Uterus (tissue), 4 donors: ENCODE measurements at places on chromosomes 6 and 20. TPM values are rescaled to one million over a fixed set of nuclear protein-coding genes. Genes with fewer than 3 reads are reported as not detected.

Gene TP53TG5
- total RNA-seq = not detected

Gene TINAG
- not detected for total RNA-seq

Gene ZNF311
- total RNA-seq = 0.51 TPM

Gene DOK5
- 1.4 TPM for total RNA-seq

Gene SPTLC3
- total RNA-seq = 5.2 TPM

GRCh38 chr20:4513720-4514119 is 208.0 kb upstream of the PRND start:
- no peaks in the 10 kb centered on the region for H3K36me3 ChIP-seq
- no peaks in the 10 kb centered on the region for H3K4me1 ChIP-seq
- DNase-seq = no peak
- no peak overlapping the region for H3K4me3 ChIP-seq

GRCh38 chr20:3651204-3651962 is 11.8 kb downstream of the GFRA4 start:
- H3K4me1 ChIP-seq = no peaks in the 10 kb centered on the region
- H3K27ac ChIP-seq = no peak overlapping the region
- no peaks in the 10 kb centered on the region for H3K36me3 ChIP-seq

GRCh38 chr6:101080597-101080996 is 199.5 kb upstream of the ASCC3 start:
- no peak for DNase-seq
- no peak overlapping the region for H3K4me3 ChIP-seq
- no peaks in the 10 kb centered on the region for H3K4me1 ChIP-seq
- no peaks in the 10 kb centered on the region for H3K27me3 ChIP-seq
- no peak overlapping the region for H3K27ac ChIP-seq

- H3K27ac ChIP-seq = no peak overlapping the region
- no peak overlapping the region for H3K4me3 ChIP-seq
- DNase-seq = no peak
- H3K36me3 ChIP-seq = no peaks in the 10 kb centered on the region
- no peaks in the 10 kb centered on the region for H3K27me3 ChIP-seq
Measured at GRCh38 chr6:113683968-113684367, 173.2 kb upstream of the MARCKS start.

GRCh38 chr20:41054070-41054846 is 25.6 kb downstream of the TOP1 start:
- no peaks in the 10 kb centered on the region for H3K36me3 ChIP-seq
- no peak overlapping the region for H3K4me3 ChIP-seq
- H3K27ac ChIP-seq = no peak overlapping the region
